ENCODE measurements at places on chromosomes 2 and 18.

DNA sequence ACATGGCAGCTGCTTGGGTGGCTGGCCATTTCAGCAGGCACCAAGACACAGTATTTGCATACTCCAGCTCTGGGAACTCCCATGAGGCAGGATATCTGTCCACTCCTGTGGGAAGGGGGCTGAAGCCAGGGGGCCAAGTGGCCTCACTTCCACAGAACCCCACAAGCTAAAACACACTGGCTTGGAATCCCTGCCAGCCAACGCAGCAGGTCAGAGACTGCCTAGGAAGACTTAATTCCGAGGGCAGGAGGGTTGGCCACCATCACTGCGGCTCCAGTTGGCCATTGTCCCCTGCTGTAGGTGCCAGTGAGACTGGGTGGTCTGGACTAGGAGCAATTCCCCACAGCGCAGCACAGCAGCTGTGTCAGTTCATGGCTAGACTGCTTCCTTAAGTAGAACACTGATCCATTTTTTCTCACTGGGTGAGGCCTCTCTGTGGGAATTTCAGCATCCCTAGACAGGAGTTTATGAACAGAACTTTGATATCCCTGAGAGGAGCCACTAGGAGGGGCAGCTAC, 52.0 kb downstream of the SPAG16 start:
- DNase-seq = no peak

DNA sequence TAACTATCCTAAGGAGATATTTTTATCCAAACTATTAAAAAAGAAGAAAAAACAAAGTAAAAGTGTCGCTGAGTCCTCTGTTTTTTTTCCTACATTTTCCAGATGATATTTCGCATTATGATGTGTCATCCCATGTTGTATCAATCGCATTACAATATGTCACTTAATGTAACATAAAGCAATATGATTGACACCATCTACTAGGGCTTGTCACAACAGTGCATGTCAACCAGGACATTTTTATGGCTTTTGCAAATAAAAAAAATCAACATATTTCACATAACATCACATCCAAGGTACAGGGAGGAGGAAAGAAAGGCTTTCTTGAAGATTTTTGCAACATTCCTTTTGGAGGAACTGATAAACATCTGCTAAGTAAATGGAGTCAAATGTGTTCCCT, 308.9 kb downstream of the ETAA1 start:
- no peak for DNase-seq

DNA sequence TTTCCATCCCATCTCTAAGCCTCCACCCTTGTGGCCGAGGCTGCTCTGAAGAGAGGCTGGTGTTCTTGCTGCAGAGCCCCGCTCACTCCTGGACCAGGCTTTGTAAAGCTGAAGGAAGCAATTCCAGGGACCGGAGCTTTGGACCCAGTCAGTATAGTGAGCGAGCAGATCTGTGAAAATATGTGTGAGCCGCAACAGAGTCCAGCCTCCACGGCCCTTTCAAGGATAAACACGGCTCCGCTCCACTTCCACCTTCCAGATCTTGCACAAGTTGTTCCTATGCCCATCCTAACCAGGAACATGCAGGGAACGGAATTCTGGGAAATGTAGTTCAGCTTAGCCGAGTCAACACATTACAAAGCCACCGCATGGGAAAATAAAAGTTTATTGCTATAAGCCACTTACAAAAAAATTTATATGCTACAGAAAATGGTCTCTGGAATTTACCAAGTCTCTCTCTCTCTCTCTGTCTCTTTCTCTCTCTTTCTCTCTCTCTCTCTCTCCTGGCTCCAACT, 151.7 kb upstream of the ZNF521 start:
- DNase-seq = peak; percentile 20

DNA sequence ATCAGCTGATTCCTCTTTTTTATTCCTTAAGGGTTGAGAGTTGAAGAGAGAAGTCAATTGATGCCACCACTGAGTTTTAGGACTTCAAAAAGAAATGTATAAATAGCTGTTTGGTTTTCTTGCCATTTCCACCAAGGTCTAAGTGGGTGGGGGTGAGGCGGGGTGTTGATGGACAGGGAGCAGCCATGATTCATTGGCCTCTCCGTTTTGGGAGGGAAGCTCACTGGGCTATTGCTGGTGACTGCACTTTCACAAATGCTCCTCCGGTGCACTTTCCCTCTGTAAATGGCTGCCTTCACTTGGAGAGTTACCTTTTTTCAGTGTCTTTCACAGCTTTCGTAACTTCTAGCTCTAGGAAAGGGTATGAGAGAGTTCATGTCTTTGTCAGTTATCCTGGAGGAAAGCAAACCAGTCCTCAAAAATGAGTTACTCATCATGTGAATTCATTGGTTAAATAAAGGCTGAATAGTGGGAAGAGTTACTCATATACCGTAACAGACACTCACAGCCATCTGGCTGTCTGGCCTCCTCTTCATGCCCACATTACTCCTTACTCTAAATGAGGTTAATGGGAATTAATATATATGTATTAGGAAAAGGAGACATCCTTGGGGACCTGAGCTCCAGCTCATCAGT, 17.4 kb upstream of the CTAGE1 start:
- DNase-seq = no peak

- no peak for DNase-seq
Observed at GRCh38 chr2:13260402-13260801, 543.7 kb downstream of the TRIB2 start.

- DNase-seq = no peak
Observed at GRCh38 chr2:135974036-135974435, 11.4 kb downstream of the DARS1 start.

DNA sequence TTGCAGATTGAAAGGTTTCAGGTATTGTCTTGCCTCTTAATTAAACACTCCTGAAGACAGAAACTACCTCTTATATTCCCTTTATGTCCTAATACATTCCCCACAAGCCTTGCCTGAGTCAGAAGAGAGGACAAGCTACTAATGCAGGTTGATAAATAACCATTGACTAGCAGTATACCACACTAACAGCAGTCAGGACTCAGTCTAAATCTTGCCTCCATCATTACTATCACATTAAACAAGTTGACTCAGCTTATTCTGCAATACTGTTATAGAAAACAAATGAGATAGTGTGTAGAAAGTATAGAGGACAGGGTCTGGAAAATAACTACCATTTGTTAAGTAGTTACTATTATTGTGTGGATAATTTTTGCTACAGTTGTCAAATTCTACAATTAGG, 63.8 kb downstream of the TTC21B start:
- no peak for DNase-seq

GRCh38 chr2:28185153-28185552, 207.5 kb upstream of the FOSL2 start:
- DNase-seq = no peak

GRCh38 chr18:23260926-23261590, 125.8 kb downstream of the CABLES1 start:
- no peak for DNase-seq

- DNase-seq = no peak
Observed at GRCh38 chr2:220127876-220128275, 500.4 kb downstream of the SLC4A3 start.

GRCh38 chr2:56416500-56417176, 232.8 kb downstream of the CCDC85A start:
- DNase-seq = no peak

Data from caudate nucleus (tissue), 63 donors.